NCI-H2107 (cell line): ENCODE measurements at places on chromosomes 13 and 19.

- DNase-seq, result no peak
These were observed 87.3 kb upstream of the FBXL3 start for GRCh38 chr13:77114271-77114670.

DNA sequence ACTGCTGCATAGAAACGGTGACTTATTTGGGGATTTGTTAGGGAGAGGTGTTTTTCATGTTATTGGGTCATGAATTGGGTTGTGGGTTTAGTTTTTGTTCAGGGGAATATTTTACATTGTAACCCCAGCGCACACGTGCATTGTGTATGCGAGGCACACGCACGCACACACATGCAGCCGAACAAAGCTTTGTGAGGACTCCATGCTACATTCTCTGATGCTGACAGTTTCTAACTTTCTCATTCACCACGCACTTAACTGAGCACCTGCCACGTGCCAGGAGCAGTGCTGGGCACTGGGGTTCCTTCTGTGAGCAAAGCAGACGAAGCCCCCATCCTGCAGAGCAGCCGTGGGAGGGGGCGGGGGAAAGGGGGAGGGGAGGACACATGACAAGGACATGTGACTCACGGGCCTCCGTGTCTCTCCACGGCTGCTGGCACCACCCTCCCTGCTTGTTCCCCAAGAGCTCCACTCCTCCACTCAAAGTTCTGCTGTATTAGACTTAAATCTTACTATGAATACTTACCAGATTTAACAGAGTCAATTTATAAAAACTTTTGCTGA lies 55.6 kb downstream of the SLC7A9 start:
- no peak for DNase-seq

DNA sequence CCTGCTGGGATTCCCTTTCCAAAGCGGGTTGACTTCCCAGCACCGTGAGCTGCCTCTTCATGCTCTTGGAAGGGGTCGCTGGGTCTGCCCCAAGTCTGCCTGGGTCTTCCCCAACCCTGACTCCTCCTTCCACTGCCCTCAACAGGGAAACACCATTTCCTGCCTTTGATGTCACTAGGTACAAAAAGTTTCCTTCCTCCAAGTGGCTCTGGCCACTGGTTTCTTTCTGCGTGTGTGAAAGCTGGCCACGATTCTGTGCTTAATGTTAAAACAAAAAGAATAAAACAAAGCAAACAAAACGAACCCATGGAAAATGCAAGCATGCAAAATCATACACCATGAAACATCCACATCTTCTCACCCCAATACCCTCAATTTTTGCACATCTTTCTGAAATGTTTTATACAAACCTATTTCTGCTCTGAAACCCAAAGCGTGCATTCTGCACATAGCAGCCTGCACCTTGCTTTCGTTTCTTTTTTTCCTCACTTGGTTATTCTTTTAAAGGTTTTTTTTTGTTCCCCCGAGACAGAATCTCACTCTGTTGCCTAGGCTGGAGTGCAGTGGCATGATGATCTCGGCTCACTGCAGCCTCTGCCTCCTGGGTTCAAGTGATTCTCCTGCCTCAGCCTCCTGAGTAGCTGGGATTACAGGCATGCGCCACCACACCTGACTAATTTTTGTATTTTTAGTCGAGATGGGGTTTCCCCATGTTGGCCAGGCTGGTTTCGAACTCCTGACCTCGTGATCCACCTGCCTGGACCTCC lies 12.5 kb upstream of the TNFSF9 start:
- DNase-seq, result no peak

DNA sequence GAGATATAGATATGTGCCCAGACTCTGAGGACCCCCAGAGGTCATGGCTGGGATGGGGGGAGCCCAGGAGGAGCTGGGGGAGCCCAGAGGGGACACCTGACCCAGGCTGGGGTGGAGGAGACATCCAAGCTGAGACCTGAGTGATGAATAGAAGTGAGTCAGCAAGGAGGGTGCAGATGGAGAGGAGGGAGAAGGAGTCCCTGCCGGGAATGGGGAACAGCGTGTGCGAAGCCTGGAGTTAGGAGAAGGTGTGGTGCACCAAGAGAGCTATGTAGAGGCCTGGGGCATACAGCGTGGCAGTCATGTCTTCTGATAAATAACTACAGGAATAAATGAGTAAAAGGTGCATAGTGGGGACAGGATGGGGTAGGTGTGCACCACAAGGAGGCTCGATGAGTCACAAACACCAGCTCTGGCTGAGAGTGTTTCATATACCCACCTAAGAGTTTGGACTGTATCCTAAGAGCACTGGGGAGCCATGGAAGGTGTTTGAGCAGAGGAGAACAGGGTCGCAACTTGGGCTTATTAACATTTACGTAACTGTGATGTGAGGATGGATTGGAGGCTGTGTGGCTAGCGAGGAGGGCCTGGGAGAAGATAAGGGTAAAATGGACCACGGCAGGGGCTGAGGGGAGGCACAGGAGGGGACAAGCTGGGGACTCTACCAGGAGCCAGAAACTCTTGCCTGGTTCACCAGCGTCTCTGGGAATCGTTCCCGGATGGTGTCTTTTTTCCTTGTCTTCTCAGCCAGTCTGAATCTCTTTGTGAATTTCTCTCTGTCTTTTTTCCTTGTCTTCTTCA lies 1.4 kb downstream of the CEACAM18 start:
- no peak for DNase-seq

- no peak for DNase-seq
These were observed 509 bp downstream of the KXD1 start for GRCh38 chr19:18558202-18558555.

DNA sequence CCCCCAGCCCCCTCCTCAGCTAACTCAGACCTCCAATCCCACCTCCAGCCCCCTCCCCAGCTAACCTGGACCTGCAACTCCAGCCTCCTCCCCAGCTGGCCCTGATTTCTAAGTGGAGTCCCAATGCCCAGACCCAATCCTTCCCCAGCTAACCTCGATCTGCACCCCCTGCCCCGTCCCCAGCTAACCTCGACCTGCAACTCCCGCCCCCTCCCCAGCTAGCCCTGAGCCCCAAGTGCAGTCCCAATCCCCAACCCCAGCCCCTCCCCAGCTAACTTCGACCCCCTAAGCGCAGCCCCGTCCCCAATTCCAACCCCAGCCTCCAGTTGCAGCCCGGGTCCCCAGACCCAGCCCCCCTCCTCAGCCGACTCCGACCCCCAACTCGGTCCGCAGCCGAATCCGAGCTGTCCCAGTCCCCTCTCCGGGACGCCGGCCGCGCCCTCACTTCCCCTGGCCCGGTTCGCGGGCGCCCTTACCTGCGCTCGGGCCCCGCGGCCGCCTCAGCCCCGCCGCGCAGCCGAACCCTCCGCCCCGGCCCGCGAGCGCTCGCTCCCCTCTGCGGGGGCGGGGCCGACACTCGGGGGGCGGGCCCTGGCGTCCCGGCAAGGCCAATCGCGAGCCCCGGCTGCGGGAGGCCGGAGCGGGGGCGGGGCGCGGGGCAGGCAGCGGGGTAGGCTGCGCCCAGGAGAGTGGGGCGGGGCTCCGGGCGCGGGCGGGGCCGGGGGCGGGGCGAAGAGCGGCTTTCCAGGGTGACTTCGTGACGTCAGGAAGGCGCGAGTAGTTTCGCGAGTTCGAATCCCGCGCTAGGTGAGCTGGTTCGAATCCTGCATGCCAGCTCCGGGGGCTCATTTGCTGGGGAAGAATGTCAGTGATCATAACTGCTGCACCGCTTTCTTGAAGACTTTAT lies at the start of gene GNG7:
TSS of gene GNG7 (minus strand) at position 525 of the 907 bp plus-strand sequence. CDS start 182,006 bp downstream, outside the sequence.
- no peak for DNase-seq

DNA sequence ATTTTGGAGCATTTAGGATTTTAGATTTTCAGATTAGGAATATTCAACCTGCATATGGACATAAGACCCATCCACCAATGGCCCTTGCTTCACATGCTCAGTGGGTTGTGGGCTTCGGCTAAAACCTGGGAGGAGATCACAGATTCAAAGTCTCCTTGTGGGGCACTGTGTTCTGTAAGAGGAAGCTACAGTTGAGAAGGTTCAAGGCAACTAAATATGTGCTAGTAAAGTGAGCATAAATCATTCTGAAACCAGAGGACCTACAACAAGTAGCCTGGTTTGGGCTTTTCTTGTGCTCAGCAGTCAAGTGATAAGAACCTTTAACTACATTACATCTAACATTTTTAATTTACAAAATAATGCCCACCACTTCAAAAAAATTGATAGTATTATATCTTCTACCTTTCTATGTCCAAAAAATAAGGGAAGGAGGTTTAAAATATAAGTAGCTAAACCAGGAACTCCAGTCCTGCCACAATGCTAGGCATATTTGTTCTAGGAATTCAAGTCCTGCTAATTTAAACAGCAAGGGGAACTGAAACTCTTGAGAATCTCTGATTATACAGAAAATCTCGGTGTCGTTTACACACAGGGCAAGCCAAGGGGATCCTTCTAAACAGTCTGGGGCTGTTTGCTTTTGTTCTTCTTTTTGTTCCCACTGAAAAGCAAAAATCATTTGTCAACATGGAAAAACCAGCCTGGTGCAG lies 36.6 kb downstream of the FOXO1 start:
- no peak for DNase-seq

DNA sequence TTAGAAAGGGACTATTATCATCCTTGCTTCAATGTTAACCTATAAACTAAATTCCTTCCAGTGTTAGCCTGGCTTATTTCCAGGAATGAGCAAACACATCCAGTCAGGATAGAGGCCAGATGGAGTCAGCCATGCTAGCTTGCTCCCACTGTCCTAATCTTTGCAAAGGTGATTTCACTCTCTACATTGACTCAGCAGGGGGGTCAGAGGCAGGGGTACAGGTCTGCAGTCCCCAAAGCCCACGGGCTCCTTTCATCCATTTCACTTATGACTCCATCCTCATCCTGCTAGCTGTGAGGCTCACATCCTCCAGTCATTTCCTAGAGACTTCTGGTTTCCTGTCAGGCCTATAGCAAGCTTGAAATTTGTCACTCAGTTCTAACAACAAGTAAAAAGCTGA lies 63.4 kb upstream of the CEACAM8 start:
- DNase-seq, result no peak

GRCh38 chr13:76937281-76937820 lies 11.0 kb upstream of the ACOD1 start:
- no peak for DNase-seq

DNA sequence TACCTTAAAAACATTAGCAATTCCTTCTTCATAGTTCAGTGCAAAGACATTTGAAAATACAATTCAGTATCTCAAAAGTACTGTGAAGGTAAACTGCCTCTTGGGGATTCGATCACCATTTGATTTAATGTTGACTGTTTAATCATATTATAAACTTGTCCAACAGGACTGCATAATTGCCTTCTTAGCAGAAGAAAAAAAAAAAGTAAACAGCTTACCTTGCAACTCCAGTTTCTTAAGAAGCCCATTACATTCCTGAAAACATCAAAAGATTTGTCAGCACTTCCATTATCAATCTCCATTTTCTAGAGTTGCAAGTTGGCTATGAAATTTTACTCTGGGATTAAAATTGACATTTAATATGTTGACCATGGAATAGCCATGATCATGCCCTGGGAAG lies 1154.6 kb downstream of the OLFM4 start:
- no peak for DNase-seq

DNA sequence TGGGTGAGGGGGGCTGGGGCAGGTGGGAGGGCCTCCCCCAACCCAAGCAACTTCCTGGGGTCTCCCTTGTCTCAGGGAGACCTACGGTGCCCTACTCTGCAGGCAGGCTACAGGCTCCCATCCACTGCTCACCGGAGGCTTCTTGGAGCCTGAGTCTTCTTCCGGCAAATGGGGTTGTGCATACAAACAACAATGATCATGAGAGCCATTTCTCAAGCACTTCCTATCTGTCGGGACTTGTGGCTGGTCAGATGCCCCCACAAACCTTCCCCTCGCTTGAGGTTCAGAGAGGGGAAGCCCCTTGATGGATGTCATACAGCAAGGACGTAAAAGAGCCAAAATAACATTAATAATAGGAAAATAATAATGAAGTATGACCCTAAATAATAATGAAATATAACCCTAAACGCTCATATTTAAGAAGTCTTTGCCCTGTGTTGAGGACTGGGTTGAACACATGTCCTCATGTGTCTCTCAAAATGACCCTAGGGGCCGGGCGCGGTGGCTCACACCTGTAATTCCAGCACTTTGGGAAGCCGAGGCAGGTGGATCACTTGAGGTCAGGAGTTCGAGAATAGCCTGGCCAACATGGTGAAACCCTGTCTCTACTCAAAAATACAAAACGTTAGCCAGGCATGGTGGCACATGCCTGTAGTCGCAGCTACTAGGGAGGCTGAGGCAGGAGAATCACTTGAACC lies 727 bp downstream of the CD37 start:
- DNase-seq, result no peak

- DNase-seq, result no peak
These were observed 95.7 kb downstream of the GPR12 start for GRCh38 chr13:26664876-26665275.

DNA sequence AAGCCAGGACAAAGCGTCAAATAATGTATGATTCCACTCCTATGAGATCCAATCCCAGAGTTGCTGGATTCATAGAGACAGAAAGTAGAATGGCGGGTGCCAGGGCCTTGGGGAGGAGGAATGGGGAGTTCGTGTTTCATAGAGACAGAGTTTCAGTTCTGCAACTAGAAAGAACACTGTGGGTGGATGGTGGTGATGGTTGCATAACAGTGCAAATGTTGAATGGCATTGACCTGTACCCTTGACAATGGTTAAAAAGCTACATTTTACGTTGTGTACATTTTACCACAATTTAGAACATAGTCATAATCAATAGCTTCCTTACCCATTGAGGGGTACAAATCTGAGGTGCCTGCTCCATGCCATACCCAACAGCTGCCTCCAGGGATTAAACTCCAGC lies 33.4 kb downstream of the MBD3L2B start:
- DNase-seq, result no peak

GRCh38 chr13:97131447-97131846 lies 90.7 kb upstream of the MBNL2 start:
- no peak for DNase-seq

- DNase-seq, result no peak
These were observed 7.5 kb upstream of the ATP8B3 start for GRCh38 chr19:1819341-1820255.

- no peak for DNase-seq
These were observed 65.9 kb upstream of the ZNF599 start for GRCh38 chr19:34838753-34839431.

DNA sequence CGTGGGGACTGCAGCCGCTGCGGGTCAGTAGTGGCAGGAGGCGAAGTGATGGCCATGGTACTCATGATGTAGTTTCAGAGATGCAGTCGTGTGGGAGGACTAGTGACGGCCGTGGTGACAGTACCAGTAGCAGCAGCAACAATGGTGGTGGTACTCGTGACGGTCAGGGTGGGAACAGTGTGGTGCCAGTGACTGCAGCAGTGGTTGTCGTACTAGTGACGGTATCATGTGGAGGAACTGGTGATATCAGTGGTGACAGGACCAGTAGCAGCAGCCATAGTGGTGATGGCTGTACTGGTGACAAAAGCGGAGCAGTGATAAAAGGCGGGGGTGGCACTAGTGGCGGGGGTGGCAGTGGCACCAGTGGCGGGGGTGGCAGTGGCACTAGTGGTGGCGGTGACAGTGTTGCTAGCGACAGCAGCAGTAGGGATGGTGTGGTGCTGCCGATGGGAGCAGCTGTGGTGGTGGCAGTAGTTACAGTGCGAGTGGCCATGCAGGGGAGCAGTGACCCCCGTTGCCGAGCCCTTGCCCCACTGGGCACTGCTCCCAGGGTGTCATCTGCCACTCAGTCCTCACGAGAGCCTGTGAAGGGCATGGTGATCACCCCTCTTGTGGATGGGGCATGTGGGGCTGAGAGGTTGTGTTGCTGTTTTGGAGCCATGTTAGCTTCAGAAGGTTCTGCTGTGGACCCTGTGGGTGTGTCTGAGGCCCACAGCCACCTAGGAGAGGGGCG lies 22.7 kb downstream of the ADPRHL1 start:
- DNase-seq, result no peak
